RWPE1 (cell line): ENCODE measurements at places on chromosomes 3 and 15.

DNA sequence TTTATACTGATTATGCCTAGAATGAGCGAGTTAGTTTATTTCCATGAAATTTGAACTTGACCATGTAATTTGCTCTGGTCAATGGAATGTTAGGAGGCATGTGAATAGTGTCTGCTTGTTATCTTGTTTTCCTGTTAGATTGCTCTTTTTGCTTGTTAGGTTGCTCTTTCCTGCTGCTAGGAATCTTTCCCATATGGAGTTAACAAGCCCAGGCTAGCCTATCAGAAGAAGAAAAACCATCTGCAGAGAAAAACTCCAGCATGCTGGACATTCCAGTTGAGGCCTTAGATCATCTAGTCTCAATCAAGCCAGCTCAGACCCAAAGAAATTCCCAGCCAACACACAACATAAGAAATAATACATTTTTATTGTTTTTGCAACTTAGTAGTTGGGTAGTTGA, 470.2 kb upstream of the AGTR1 start:
- peak; percentile 5 for DNase-seq

DNA sequence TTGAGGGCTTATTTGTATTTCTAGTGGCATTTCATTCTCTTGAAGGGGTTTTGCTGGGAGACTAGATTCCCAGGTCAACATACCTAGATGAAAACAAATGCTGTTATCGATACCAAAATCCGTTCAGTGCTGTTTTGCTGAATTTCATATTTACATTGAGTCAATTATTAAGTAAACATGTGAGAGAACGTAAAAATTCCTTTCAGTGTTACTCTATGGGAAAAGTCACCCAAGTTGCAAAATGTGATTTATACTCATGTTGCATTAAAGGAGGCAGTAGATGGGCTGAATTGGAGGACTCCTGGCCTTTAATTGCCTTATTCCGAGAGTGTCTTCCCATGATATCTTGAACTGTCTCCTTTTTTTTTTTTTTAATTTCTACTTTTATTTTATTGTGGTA, 1011.3 kb upstream of the NR2F2 start:
- DNase-seq = no peak

- no peak for DNase-seq
Measured at GRCh38 chr3:41662288-41662687, 299.6 kb downstream of the ULK4 start.

GRCh38 chr3:125480656-125481374, 39.2 kb downstream of the SNX4 start:
- DNase-seq = no peak

- no peak for DNase-seq
Measured at GRCh38 chr3:132241776-132242514, 75.3 kb upstream of the ACP3 start.

- no peak for DNase-seq
Measured at GRCh38 chr3:133758964-133759739, 13.0 kb downstream of the TF start.
